Caco-2 (cell line): ENCODE measurements at places on chromosomes 16 and 17.

DNA sequence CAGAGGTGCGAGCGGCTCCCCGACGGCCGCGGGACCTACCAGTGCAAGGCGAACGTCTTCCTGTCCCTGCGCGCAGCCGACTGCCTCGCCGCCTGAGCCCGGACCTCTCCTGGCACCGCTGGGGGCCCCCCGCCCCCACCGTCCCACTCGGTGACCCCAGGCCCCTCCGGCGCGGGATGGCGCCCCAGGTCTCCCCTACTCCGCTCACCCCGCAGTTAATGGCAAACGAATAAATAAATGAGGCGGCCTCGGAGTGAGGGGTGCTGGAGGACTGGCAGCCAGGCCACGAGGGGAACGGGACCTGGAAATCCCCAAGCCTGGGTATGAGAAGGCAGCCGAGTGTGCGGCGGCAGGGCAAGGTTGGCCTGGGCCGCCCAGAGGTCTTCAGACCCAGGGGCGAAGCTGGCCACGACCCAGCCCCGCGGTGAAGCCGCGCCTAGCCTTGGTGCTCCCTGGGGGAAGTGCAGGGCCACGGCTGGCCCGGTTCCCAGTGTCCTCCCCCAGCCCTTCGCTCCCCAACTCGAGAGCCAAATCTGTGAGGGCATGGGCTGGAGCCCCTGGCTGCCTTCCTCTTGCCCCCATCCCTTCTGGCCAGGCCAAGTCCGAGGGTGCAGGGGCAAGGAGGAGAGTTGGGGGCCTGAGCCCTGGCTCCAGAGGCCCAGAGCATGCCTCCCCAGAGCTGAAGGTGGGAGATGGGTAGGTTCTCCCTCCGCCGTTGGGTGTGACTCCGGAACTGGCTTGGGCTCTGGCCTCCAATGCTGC is 796 bp downstream of the NPB start:
- DNase-seq = no peak

DNA sequence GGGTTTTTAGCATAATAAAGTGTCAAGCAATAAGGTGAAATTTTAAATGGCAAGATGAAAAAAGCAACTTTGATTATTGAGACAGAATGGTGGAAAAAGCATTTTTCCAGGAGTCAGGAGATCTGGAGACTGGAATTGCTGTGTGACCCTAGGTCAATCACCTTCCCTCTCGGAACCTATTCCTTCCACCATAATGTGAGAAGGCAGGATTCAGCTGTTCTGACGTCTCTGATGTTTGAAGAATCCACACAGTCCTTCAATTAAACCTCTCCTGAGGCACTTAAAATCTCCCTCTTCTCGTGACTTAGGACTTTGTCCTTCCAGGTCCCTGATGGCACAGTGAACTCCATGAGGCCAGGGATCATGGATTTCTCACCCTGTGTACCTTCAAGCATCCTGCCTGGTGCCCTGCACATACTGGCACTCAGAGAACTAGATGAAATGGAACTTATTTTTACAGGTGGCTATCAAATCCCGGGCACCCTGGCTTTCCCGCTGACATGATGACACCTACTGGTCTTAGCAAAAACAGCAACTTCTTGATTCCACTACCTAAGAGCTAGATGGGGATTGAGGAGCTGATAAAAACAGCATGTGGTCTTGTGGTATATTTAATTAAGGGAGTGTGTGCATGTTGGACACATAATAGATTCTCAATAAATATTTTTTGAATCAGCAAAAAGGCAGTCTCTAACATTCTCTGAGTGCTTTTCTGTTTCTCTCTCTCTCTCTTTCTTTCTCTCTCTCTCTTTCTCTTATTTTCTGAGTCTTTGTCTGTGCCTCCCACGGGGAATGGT is 2.3 kb upstream of the CCDC182 start:
- DNase-seq = peak; percentile 51

- no peak for DNase-seq
Observed at GRCh38 chr17:9173386-9173983, 152.2 kb downstream of the NTN1 start.

- DNase-seq = no peak
Observed at GRCh38 chr16:86931410-86931941, 353.1 kb downstream of the FOXL1 start.

DNA sequence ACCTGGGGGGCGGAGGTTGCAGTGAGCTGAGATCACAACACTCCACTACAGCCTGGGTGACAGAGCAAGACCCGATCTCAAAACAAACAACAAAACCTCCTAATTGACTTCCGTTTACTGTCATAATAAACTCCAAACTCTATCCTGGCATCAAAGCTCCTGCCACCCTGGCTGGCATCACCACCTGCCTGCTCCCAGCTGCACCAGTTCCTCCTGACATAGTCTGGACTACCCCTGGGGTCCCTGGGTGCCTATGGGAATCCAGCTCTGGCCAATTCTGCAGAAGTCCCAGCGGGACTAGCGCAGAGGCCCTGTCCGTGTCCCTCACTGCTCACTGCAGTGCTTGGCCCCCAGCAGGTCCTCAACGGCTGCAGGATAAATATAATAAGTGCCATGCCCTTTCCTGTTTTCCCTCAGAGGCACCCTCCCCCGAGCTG is 723 bp downstream of the NTHL1 start:
- no peak for DNase-seq

DNA sequence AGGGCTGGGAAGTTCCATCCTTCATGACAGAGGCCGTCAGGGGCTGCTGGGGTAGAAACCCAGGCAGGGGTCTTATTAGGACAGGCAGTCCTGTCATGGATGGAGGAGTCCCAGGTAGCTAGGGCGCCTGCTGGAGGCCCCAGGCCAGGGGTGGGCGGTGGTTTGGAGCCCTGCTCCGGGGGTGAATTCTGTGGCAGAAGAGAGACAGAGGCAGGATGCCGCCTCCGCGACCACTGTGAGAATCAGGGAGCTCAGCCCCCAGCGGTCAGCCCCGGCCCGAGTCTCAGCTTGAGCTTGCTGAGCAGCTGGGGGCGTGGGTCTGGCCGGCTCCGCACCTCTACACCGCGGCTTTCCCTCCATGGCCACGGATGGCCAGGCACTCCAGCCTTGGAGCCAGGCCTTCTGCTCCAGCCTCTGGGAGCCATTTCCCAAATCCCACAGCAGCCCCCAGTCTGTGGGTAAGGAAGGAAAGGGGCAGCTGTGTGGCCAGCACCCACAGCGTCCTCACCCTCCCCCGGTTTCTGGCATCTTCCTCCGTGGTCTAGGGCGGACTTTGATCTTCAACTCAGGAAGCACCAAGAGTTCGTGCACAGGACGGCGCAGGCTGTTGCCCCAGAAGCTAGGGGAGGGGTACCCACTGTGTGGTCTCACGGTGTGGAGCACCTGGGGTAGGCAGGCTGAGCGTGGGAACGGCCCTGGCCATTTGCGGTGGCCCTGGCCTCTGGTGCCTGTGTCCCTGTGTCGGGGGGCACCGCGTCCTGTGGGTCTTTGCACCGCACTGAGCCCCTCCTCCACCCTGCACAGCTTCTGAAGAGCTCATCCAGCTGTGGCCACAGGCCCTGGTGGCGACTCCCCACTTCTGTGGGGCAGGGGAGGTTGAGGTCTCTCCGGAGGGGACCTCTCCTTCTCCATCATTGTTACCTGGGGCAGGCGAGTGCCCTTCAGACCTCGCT is 14.1 kb downstream of the CD7 start:
- DNase-seq = no peak

GRCh38 chr17:62791235-62791734 is 16.8 kb downstream of the MARCHF10 start:
- DNase-seq = no peak

DNA sequence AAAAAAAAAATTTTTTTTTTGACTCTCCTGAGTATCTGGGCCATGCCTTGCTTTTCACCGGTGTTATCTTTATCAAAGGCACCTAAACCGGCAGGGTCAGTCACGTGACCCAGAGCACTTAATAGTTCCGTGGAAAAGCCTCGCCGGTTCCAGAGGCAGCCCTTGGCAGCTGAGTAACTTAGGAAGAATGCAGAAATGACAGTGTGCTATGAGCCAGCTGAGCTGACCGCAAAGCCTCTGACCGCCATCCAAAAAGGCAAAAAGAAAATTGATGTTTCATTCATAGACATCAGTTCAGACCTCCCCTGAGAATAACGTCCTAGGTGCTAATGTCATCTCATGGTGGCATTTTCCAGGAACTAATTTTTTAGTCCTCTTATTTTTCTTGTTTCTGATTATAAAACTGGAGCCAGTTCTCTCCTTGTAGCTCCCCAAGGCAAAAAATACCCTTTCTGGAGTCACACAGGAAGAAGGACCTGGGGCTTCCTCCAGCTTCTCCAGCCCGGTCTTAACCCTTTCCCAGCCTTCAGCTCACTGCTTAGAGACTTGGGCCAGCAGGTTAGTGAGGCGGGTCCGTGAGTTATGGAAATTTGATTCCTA is 122.6 kb downstream of the SOCS1 start:
- DNase-seq = peak; percentile 88

DNA sequence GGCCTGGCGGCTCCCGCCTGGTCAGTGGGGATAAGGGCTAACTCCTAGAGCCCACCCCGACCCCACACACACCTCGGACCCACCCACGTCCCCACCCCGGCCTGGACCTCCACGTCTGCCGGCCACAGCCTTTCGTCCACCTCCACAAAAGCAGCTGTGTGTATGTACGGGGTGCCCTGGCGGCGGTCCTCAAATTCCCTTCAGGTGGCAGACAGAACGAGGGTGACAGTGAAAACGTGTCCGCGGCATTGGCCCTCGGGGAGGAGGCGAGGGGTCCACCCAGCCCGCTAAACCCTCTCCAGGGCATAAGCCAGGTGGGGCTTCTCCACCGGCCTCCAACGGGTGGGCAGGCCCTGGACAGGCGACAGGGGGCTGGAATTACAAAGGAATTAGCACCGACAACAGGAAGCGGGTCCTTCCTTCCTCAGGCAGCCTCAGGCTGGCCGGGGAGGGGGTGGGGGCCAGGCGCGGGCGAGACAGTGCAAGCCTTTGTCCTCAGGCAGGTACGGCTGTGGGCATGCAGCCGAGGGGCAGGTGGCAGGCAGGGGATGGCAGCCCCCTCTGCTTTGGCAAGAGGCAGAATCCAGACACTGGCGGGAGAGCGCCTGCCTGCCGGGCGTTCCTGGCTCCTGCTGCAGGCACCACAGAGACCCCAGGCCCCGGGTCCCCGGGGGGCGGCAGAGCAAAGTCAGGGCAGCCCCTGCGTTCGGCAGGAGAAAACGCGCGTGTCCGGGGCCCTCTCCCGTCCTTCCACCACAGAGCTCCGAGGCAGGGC is 12.3 kb upstream of the PITPNA start:
- DNase-seq = no peak

- DNase-seq = no peak
Observed at GRCh38 chr17:45229681-45230409, 8.2 kb downstream of the FMNL1 start.

- DNase-seq = no peak
Observed at GRCh38 chr17:69144331-69145255, 2.9 kb upstream of the ABCA6 start.

GRCh38 chr17:33127706-33128105 is 136.1 kb downstream of the SPACA3 start:
- no peak for DNase-seq

DNA sequence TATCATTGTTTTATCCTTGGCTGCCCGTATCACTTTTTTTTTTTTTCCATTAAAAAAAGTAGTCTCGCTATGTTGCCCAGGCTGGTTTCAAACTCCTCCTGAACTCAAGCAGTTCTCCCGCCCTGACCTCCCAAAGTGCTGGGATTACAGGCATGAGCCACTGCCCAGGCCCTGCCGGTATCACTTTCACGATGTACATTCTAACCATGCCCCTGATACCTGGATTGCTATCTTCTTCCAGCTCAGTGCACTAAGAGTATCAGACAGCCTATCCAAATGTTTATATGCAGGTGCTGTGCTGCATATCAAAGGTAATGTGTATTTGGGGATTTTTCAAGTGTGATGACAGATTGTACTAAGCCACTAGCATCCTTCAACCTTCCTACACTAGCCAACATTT is 14.2 kb downstream of the MOSMO start:
- no peak for DNase-seq

GRCh38 chr17:34578656-34579016 is 746 bp upstream of the TMEM132E start:
- DNase-seq = no peak

- no peak for DNase-seq
Observed at GRCh38 chr16:77327717-77328116, 107.1 kb downstream of the ADAMTS18 start.

GRCh38 chr16:29684679-29685078 is 5.7 kb downstream of the QPRT start:
- no peak for DNase-seq

- DNase-seq = no peak
Observed at GRCh38 chr17:35932586-35932985, 2.0 kb upstream of the RDM1 start.

DNA sequence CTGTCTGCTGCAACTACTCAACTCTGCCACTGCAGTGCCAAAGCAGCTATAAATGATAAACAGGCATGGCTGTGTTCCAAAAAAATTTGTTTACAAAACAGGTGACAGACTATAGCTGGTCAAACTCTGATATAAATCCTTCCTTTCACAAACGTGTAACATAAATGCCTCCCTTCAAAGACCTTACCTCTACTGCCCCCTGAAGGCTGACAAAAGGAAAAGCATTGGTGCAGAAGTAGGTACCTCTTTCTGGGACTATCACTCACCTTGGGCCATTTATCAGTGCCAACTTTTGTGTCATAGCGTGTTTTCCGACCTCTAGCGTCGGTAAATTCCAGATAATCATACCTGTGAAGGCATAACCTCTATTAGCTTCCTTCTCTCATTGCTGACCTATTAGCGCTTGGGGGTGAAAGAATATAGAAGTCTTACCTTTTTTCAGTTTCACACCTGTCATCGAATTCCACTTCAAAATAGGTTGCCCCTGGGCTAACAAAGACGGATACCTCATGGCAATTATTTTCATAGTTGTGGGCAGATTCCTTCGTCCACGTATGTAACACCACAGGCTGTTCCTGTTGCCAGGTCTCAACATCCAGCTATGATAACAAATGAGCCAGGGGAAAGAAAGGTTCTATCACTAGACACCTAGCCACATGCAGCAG is 67.9 kb downstream of the ZZEF1 start:
- DNase-seq = no peak

DNA sequence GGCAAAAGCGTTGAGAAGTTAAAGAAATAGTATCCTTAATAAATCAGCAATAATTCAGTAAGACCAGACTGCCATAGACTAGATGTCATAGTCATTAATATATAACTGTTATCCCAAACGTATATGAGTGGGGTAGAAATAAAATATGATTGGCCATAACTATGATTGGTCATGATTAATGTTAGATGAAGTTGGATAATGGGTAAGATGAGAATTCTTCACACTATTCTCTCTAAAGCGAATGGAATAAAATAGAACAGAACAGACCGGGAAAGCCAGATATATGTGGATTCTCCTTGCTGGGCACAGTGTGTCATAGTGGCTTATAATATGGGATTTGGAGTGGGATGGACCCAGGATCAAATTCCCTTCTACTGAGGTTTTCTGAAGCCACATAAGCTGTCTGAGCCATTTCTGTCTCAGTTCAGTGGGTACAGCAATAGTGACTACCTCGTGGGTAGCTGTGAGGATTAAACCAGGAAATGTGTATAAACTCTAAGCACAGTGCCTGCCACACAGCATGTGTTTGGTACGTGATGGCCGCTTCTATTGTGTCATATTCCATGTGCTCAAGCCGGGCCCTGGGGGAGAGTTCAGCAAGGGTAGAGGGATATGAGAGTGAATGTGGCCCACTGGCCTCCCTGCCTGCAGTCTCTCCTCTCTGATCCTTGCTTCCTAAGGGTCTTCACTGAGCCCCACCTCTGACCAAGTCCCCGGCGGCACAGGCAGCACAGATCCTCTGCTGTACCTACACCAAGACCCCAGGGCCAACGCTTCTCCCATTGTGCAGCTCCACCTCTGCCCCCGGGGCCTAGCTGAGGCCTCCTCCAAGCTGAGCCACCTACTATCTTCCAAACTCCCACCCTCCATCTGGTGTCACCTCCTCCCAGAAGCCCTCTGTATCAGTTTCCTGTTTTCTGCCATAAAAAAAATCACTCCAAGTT is 3.7 kb downstream of the CETP start:
- no peak for DNase-seq

GRCh38 chr17:21843318-21843865 is 151.1 kb downstream of the KCNJ18 start:
- no peak for DNase-seq
